ENCODE measurements at places on chromosomes 2 and 18.

- peak; percentile 97 for DNase-seq
These were observed at the start of gene ZEB2 for GRCh38 chr2:144519934-144520731. TSS of gene ZEB2 (minus strand) at chr2:144520119. CDS start at chr2:144517350, 2,769 bp downstream.

DNA sequence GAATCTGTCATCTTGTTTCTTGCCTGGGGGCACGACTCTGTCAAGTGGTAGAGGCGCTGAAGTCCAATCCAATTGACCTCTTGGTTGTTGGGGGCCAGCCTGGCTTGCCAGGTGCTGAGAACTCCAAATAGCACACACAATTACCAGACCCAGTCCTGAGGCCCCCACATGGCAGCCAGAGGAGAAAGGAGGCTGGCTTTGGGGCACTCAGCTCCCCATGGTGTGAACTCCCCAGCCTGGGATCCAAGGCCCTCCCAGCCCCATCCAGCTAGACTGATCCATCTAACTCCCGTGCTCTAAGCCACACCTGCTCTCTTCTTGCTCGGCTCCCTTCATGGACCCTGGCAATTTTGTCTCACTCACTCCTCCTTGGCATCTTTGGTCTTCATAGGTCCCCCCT lies 170.0 kb downstream of the CELF4 start:
- no peak for DNase-seq

DNA sequence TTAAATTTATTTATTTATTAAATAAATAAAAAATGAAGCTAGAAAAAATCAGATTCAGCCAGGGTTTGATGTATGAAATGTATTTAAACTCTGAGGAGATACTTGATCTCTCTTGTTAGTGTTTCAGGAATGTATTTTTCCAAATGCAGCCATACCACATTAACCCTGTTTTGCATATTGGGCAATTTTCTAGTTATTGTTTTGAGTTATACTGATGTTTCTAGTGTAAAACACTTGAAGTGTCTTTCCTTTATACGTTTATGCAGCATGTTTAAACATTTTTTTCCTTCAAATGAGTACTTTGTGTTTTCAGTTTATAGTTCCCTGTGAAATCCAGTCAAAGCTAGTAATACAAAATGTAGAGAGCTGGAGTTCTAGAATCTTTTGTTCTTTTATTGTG lies 69.9 kb downstream of the WDR7 start:
- no peak for DNase-seq

DNA sequence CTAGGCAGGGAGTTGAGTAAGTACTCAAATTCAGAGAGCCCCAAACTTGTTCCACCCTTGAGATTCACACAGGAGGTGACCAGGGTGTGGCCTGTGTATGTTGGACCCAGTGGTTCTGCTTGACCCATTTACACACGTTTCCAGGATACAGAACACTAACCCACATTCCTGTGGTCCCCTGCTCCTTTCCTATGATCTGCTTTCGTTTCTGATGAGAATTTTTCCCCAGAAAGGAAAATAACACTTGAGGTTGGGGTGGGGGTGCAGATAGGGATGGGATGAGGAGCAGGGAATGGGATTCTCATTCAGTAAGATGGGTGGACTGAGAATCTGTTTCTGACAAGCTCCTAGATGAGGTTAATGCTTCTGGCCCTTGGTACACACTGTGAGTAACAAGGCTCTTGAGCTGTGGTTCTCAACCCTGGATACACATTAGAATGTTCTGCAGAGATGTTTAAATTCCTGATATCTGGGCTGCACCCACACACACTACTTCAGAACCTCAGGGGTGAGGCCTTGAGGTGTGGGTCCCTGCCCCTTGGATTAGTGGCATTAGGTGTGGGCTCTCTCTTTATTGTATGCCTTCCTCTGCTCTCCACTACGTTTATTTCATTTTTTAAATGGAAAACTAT lies 58.4 kb downstream of the TPGS2 start:
- no peak for DNase-seq

DNA sequence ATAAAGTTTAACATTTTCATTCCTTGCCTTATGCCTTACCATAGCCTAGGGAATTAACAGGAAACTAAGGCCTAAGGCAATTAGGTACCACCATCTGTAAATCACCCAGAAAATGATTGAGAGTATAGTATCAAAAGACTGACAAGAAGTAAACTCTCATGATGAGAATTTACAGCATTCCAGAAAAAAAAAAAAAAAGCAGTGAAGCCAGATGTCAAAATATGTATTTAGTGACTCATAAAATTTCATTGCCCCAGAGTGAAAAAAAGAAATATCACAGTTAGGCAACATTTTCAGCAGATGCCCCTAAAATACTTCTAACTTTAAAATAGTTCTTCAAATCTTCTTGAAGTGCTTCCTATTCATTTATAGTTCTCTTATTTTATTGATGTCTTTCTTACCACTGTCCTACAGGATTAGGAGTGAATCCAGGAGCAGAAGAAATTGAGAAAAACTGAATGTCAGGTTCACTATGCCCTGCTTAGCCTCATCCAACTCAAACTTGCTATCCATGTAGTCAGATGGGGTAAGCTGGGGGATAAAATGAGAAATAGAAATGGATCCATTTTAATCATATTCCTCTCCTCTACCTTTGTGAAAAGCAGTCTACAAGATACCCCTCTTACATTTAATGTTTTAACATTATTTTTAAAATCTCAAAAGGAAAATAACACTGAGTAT lies 57.3 kb upstream of the TANK start:
- DNase-seq, result no peak

DNA sequence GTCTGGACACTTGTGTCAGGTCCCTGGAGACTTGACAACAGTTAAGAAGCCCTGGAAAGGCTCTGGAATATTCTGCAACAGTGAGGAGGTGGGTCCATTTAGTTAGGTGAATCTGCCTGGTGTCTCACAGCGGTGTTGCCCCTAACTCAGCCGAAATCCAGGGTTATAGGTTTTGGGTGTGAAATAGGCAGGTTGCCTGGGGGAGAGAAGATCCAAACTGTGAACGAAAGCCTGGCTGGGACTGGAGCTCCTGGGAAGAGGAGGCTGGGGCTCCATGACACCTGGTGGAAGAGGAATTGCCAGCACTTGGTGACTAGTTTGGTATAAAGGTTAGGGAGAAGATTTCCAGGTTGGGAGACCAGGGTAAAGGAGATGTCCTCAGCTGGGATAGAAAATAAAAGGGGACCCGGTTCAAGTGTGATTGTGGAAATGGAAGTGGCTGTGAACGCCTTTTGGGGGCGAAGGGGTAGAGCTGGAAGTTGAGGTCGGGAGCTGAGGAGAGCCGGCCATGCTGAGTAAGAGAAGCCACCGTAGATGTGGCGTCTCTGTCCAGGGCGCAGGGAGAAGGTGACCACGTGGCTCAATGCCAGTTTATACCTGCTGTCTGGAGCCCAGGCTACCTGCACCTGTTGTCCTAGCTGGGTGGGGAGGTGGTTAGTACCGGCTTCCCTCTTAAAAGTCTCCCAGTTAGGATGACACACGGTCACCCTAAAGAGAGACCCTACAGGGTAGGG lies 3.0 kb upstream of the GAREM2 start:
- no peak for DNase-seq

DNA sequence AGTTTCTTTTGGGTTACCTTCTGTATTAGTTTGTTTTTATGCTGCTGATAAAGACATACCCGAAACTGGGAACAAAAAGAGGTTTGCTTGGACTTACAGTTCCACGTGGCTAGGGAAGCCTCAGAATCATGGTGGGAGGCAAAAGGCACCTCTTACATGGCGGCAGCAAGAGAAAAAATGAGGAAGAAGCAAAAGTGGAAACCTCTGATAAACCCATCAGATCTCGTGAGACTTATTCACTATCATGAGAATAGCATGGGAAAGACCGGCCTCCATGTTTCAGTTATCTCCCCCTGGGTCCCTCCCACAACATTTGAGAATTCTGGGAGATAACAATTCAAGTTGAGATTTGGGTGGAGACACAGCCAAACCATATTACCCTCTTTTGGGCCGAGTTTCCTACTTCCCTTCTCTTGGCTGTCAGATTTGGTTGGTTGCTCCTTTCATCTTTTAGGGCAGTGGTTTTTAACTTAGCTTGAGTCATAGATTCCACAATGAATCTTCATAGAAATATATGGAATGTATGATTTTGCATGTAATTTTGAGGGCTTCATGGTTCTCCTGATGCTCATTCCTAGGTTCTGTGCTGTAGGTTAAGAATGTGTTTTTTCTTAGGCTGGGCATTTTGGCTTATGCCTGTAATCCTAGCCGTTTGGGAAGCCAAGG lies 44.2 kb downstream of the CEP192 start:
- no peak for DNase-seq

- no peak for DNase-seq
These were observed 276.7 kb downstream of the ZNF385B start for GRCh38 chr2:179584760-179585159.

- no peak for DNase-seq
These were observed 77.3 kb upstream of the RMDN2 start for GRCh38 chr2:37847792-37848191.

GRCh38 chr2:46914578-46915230 lies 902 bp downstream of the MCFD2 start:
- no peak for DNase-seq

DNA sequence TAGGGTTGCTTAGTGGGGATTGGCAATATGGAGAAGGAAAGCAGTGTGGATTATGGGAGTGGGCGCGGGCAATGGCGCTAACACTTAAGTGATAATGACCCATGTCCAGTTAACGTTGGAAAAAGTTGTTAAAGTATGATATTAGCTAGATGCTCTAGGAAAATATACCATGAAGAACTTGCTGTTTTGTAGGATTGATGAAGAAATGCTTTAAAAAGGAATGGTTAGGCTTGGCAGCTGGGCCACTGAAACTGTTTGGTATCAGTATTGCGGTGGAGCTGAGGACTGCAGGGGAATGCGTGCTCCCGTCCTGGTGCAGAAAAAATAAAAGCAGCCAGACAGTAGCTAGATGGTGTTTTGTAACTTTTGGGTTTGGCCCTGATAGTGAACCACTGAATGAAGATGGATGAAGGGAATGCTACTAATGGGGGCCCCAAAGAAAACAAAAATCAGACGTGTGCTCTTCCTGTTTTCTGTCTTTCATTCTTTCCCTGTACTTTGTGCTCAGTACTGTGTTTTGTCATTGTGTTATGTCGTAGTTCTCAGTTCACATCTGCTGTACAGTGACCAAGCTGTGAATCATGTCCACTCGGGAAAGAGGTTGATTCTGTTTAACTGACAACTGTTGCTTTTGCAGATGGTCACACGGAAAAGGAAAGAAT lies 999 bp downstream of the INSIG2 start:
- no peak for DNase-seq

- no peak for DNase-seq
These were observed 37.0 kb downstream of the SP100 start for GRCh38 chr2:230453006-230453405.

GRCh38 chr18:46423226-46423805 lies 233.7 kb downstream of the LOXHD1 start:
- no peak for DNase-seq

DNA sequence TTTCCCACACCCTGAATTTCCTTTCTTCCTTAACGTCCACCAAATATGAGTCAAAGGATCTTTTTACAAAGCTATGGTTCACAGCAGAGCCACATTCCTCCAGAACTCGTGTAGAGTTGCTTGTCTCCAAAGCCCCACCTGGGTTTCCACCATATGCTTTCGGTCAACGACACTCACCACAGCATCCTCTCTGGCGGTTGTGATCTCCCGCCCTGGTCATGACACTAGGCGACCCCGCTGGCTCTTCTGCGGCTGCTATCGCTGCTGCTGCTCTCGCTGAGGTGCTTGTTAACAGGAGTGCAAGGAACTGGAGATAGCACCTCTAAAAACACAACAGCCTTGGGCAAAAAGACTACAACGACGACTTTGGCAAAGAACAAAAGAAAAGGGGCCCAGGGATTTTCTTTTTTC lies 340 bp downstream of the SLC40A1 start:
- DNase-seq, result no peak

- no peak for DNase-seq
These were observed 200.8 kb downstream of the PTGR3 start for GRCh38 chr18:75008186-75008585.

DNA sequence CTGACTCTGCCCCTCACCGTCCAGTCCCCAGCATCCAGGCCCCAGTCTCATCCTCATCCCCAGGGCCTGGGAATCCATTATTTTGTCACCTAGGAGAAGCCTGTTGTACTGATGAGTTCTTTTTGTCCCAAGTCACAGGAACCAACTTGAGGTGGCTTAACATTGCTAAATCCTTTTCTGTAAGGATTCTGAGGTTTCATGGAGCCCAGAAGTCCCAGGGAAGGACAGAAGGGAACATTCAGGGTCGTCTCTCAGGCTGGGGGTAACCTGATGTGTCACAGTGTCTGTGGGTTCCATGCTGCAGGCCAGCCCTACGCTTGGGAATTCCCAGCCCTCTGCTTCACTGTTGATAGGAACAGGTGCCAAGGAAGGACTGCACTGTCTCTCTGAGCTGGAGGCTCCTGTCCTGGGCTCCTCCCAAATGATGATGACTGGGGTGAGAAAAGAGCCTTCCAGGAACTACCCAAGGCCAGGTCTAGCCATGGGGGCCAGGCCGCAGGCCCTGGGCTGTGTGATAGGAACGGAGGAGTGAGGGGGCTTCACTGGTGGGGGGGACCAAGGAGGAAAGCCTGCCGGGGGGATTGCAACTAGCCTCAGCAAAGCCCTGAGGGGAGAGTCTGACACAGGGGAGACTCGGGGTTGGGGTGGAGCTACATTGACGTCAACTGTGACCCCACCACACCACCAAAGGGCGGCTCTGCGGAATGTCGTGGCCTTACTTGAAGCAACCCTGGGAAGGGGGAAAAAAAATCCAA lies 145.7 kb downstream of the SMAD7 start:
- no peak for DNase-seq

GRCh38 chr2:79935771-79936657 lies 368.5 kb downstream of the LRRTM1 start:
- DNase-seq, result peak; percentile 67

DNA sequence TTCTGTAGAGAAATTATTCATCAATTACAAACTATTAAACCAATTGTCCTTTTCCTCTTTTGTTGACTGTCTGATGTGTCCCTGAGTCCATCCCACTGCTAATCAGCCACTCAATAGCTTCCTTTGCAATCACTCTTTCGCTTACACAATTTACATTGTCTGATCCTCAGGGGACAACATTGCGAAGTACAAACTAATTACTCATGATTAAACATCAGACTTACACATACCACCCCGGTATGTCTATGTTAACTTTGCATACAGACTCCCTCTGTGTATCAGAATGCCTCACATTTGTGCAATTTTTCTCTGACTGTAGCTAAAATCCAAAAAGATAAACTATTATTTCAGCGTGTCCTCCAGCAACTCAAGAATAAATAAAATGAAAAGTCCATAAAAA lies 264.4 kb upstream of the REV1 start:
- DNase-seq, result no peak

DNA sequence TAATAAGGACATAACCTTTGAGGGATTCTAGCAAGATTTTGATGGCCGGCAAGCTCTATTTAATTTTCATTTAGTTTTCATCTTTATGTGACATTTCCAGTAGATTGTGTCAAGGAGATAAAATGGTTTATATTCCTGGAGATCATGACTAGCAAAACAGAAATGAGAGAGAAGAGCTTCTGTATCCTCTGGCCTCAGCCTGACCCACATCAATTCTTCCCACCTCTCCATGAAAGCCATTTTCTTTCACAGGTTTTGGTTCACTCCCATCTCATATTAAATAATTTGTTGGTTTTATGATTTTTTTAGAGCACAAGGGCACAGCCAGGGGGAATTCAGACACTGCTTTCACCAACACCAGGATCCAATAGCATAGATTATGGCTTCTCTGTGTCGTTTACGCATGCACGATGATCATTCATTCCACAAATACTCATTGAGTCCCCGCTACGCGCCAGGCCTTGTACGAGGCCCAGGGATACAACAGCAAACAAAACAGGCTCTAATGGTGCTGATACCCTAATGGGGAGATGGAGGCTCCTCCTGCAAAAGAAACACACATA lies 85.9 kb downstream of the SH3BP4 start:
- no peak for DNase-seq
